ENCODE measurements at places on chromosomes 16 and 17.

DNA sequence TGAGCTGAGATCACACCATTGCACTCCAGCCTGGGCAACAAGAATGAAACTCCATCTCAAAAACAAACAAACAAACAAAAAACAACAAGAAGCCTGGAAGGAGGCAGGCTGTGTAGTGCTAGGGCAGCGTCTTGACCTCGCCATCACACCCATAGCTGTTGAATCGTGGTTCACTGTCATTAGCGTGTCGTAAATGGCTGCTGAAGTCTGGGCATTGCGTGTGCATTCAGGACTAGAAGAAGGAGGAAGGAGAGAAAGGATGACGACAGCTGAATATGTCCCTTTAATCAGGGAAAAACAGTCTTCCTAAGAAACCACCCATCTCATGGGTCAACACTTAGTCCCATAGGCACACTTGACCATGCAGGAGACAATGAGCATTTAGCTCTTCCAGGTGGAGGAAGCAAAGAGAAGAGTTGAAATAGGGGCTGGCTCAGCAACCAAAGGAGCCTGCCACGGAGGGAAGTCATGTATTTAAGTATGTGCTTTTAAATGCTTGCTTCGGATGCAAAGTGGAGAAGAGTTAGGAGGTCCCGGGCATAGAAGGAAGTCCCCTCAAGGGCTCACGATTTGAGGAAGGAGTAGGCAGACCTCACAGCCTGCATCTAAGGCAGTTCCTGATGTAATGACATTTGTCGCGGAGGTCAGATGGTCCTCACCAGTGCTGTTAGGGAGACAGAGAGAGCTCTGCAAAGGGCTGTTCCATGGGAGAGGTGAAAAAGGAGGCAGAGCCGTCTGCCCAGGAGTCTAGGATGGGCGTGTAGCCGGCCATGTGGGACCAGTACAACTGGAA is 8.8 kb downstream of the PRSS22 start:
- no peak for DNase-seq

DNA sequence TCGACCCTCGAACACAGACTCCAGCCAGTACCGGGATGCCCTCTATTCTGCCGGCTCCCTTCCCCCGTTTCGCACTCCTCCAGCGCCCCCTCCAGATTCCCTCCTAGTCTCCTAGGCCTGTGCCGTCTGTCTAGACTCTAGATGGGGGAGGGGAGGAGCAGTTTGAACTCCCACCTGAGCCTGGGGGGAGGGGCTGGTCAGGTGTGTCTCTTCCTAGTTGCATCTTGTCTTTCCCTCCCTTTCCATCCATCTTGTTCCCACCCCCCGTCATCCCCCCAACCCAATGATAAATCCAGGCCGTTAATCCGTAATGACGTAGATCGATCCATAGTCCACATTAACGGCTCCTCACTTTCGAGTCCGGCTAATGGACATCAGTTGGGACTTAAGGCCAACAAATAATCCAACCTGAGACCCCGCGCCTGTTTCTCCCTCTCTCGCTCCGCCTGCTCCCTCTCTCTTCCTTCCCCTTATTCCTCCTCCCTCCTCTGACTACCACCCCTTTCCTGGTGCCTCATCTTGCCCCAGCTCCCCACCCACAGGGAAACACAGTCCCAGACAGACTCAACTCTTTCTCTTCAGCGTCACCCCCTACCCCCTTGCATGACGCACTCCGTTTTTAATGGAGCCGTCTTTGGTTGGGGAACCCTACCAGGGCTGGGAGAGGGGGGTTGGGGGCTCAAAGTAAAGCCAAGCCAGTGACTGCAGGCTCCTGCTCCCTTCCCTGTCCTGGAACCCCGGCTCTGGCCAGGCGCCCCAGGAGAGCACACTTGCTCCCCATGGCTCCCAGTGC is 3.4 kb upstream of the HOXB5 start:
- DNase-seq = no peak

DNA sequence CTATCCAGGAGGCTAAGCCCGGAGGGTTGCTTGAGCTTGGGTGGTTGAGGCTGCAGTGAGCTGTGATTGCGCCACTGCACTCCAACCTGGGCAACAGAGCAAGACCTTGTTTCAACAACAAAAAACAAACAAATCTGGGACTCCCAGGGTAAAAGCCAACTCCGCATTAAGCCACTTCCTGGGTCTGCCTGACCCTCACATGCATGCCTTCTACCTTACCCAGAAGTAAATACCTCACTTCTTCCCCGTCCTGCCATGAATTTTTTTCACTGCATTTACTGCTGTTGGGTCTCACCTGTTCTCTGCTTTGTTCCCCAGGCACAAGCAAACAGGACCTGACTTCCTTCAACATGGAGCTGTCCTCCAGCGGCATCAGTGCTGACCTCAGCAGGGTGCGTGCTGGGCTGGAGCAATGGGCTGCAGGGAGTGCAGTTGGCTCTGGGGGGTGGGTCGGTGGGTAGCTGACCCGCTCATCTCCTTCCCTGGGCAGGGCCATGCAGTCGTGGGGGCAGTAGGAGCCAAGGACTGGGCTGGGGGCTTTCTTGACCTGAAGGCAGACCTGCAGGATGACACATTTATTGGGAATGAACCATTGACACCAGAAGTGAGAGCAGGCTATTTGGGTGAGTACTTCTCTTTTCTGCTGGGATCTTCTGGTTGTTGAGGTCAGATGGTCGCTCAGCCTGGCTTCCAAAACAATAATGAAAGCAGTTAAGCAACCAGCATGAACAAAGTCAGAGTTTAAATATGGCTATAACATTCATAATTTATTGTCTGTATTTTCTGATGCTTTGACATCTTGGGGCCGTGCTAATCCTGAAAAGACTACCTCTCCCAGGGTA is 16.4 kb downstream of the ITGAL start:
- DNase-seq = no peak

DNA sequence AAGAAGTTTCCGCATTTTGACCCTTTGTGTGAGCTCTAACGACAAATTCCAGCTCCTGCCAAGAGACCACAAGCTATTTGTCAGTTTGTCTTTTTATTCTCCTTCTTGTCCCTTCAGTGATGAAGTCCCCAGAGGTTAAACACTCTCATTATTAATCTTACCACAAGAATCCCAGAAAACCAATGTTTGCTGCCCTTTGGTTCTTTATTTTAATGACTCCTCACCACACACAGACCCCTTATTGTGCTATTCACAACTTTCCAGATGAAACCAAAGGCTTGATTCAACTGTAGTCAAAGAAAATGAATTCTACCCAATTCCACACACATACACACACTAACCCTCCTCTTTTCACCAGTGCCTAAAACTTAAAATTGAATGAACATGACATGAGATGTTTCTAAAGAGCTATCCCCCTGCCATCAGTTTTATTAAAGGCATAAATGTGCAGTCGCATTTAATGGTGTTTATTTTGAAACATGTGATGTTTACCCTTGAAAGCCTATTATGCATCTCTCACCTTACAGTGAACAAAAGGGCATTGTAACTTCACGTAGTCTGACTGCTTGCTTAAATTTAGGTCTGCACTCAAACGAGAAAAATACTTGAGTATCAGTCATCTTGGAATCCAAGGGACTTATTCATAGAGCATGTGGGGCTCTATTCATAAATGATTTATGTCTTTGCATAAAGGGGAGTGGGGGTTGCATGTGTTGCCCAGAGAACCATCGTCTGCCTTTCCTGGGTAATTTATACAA is 44.1 kb downstream of the PCTP start:
- DNase-seq = no peak

- DNase-seq = no peak
Measured at GRCh38 chr17:46831573-46832330, 13.3 kb upstream of the WNT3 start.

DNA sequence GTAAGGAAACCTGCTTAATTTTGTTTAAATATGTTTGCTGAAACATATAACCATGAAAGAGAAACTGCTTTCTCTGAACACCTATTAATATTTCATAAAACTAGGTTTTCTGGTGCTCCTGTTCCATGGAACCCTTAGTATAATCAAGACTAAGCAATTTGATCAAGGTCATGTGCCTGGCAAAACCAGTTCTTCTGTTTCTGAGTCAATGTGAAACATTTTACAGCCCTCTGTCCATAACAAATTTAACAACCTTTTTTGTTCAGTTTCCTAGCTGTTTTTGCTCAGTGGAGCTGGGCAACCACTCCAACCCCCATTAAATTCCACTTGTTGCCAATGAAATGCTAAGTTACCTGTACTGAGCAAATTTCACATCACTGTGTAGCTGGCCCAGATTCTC is 344.0 kb downstream of the CA10 start:
- no peak for DNase-seq

DNA sequence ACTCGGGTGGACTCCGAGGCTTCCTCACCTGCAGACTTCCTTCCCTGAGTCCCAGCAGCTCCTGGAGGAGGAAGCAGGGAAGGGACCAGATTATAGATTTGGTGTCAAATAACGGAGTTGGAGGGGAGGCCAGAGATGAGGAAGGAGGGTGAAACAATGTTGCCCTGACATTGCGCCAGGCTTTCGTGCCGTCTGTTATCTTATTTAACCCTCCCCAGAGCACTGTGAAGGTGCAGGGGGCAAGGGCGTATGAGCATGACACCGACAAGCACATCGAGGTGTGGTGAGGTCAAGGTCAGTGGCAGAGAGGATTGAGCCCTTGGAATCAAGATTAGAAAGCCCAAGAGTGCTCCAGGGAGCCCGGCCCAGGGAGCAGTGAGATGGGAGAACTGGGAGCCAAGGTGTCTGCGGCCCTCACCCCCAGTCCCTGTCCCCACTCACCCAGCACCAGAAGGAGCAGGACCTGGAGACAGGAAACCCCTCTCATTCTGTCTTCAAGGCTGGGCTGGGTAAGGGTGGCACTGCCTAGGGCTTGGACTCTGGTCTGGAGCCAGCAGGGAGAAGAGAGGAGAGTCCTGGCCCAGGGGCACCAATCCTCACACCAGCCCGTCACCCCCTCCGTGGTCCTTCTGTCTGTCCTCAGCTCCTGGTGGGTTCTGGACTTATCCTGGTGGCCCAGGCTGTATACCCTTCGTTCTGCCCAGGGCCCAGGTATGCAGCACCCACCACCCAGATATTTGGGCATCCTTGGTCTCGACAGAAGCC is 1.1 kb downstream of the PRSS33 start:
- no peak for DNase-seq

- DNase-seq = peak; percentile 39
Measured at GRCh38 chr17:79695797-79696609, 34.7 kb upstream of the ENPP7 start.

GRCh38 chr17:2343421-2343820 is 6.1 kb downstream of the SGSM2 start:
- DNase-seq = no peak

DNA sequence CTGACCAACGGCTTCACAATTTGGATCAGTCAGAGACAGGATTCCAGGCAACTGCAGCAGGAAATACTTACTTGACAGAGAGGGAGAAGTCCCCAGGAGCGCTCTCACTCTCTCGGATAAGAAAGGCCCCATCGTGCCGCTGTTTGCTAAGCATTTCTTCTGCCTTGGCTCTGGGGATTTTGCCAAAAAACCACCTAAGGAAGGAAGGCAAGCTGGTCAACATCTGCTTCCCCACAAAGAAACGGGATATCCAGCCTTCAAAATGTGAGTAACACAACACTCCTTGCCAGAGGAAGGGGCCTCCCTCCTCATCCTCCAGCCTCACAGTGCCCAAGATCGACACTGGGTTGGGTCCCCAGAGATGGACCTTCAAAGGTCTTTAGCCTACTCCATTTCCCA is 36.6 kb upstream of the SLC25A19 start:
- DNase-seq = peak; percentile 89

- DNase-seq = peak; percentile 73
Measured at GRCh38 chr16:19520861-19521331, 1.0 kb downstream of the GDE1 start.

DNA sequence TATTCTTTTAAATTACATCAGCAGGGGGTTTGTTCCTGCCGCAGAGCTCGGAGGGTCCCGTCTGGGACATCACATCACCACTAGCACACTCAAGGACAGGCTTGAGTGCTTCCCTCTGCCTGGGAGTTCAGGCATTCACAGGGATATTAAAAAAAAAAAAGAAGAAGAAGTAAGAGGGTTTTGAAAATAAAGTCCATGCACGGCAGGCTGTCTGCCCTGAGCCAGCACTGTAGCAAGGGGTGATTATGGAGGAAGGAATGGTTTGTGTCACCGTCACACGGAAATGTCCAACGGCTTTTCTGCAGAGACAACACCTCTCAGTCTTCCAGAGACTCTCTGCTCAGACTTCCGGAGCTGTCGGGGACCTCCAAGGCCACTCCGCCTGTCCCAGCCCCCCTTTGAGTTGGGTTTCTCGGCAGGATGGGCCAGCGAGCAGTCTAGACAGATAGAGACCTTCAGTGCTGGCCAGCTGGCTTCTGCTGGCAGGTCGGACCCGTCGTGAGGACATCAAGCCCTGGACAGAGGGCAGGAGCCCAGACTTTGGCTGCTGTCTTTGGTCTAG is 33.6 kb downstream of the MEOX1 start:
- DNase-seq = no peak

DNA sequence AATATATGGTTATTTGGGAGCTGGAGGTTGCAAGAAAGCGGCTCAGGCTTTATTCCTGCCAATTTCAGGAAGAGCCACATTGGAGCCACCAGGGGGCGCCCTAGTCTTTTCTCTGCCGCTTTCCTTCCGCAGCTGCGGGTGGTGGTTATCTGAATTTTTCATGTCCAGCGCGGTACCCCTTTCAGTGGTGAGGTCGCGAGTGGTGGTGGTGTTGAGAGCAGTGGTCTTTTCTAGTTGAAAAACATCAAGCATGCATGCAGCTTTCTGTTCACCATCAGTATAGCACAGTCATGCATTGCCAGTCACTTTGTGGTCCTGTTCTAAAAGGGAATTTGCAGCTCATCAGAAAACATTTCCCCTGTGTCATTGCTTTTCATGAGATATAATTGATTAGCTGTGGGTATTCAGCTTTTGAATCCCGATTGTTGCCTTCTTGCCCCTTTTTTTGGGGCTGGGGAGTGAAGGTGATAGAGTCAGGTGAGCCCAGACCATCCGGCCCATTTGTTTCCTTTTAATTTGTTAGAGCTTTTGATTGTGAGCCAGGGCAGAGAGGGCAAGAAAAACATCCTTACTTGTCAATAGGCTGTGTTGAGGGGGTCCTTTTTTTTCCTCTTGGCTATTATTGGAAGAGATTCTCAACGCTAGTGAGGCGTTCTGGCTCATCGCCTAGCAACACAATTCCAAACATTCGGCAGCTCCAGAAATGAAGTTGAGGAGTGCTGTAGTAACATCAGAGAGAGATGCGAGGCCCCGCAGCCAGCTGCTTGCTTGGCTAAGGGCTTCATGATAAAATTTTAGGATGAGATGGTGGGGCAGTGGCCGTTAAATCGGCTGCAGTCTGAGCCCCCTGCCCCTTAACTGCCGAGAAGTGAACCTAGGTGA is 119.0 kb downstream of the SNX29 start:
- peak; percentile 64 for DNase-seq

- DNase-seq = no peak
Measured at GRCh38 chr16:76157629-76158028, 119.6 kb upstream of the CNTNAP4 start.

DNA sequence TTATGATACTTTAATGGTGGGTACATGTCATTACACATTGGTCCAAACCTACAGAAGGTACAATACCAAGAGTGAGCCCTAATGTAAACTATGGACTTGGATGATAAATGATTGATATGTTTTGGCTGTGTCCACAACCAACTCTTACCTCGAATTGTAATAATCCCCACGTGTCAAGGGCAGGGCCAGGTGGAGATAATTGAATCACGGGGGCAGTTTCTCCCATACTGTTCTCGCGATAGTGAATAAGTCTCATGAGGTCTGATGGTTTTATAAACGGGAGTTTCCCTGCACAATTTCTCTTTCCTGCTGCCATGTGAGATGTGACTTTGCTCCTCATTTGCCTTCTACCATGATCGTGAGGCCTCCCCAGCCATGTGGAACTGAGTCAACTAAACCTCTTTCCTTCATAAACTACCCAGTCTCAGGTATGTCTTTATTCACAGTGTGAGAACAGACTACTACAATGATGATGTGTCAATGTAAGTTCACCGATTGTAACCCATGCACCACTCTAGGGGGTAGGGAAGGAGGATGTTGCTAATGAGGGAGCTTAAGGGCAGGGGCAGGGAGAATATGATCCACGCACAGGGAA is 7.0 kb upstream of the METTL22 start:
- DNase-seq = no peak
